ENCODE measurements at places on chromosomes 11 and 22.

- no peak for DNase-seq
These were observed 22.4 kb downstream of the KIRREL3 start for GRCh38 chr11:126978165-126978564.

DNA sequence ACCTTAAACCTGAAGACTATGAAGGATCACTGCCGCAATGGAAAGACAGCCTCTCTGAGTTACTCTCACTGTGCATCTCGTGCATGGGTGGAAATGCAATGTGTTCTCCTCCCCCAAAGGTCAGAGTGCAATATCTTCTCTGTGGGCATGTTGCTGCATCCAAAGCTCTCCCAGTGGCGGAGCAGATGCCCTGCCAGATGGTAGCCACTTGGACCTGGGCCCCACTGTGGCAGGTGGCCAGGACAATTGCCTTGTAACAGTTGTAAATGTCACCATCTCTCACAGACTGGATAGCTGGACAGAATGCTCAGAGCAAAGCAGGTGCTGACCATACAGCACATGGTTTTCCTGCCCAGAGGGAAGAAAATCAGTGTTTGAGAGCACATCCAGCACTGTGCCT lies 542.0 kb downstream of the FAM181B start:
- no peak for DNase-seq

DNA sequence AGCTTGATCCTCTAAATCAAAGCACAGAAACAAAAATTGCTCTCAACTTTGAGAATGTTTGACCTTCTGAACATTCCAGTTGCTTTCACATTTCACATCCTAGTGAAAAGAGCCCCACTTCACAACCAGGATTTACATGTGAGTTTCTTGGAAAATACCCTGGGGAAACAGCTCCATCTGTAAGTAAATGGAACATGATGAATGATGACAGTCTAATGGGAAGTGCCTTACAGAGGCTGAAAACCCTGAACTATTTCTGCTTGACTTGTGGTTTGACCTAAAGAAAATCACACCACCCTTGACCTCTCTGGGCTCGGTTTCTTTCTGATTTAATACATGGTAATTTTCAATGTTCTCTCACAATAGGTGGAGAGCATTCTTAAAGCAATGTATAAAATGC lies 499.4 kb upstream of the API5 start:
- no peak for DNase-seq

GRCh38 chr11:71435278-71435951 lies 12.8 kb downstream of the DHCR7 start:
- DNase-seq: no peak

- DNase-seq: no peak
These were observed 202.9 kb downstream of the DBX1 start for GRCh38 chr11:19957294-19957943.

- DNase-seq: no peak
These were observed 994 bp downstream of the DEPDC5 start for GRCh38 chr22:31754813-31755212.

- DNase-seq: no peak
These were observed 189.3 kb downstream of the FAT3 start for GRCh38 chr11:92413757-92414513.

GRCh38 chr11:12160231-12160630 lies 49.8 kb downstream of the MICAL2 start:
- DNase-seq: no peak

DNA sequence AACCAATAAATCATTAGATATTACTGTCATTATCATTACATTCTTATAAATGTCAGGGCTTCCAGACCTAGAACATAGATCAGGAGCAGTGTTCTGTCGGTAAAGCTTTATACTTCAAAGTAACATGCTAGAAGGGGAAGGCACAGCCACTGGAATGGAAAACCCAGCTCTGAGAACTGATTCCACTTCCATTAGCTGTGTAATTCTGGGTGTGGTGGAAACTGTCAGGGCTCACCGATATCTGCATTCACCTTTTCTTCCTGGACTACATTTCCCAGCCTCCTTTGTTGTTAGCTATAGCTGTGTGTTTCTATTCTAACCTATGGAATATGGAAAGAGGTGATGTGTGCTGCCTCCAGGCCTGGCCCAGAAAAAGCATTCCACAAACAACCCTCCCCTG lies 585.8 kb downstream of the BUD13 start:
- no peak for DNase-seq

Data from NCI-H1417 treated with DMSO at 0.1 percent for 48 hours (cell line).